Neural crest cell (in vitro differentiated cells): ENCODE measurements at places on chromosomes 2 and 18.

DNA sequence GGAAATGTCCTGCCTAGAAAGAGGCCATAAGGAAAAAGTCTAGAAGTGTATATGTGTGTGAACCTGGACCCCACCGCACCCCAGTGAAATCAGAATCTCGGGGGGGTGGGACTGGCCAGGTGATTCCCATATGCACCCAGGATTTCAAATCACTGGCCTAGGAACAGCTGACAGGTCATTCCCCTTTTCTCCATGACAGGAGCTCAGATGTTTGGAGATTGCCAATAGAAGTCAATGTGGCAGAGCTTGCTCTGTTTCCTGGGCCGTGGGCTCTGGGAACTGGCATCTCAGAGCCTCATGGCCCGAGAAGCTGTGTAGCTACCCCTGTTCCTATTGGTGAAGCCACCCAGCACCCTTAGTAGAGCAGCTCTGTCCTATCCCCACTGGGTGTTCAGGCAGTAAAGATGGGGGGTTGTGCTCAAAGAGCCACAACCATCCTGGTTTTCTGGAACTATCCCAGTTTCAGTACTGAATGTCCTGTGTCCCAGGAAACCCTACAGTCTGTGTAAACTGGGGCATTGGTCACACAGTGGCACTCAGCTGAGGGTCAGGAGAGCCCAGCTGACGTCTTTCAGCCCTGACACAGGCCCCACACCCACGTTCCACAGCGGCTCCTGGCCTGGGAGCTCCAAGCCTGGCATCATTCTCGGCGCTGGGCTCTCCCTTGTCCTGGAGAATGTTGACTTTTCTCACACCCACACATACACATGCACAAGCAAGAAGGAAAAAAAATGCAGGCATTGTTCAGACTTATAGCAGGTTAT, 18.9 kb downstream of the GNLY start:
- DNase-seq: no peak

DNA sequence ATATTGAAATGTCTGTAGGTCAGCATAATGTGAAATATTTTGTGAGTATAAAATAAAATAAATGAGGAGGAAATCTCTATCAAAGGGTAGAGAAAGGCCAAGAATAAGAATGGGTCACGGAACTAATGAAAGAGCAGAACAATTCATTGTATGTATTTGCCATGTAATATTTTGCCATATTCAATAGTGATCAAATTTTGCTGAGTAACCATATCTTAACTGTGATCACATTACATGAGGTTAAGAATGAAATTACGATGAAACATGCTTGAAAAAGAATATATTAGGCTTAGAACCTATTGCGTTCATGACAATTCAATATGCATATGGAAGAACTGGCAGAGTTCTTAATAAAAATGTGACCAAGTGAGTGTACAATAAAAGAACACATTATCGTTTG, 437.2 kb upstream of the NRXN1 start:
- DNase-seq: no peak

DNA sequence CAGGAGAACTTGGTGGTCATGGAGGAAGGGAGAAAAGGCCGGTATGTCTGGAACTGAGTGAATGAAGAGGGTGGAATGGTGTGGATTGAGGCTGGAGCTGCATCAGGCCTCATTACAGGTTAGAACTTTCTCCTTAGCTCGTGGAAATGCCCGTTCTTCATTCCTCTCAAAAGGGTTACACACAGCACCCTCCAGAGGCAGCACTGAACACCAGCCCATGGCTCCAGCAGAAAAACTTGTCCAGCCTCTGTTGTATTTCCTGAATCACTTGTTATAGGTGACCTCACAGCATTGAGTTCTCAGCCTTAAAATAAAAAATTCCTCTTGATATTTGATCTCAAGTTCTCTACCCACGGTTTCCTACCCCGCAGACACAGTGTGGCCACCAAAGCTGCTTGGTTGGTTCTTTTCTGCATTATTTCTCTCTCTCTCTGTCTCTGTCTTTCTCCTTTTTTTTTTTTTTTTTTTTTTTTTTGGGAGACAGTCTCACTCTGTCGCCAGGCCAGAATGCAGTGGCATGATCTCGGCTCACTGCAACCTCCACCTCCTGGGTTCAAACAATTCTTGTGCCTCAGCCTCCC, 89.6 kb downstream of the ITGB1BP1 start:
- DNase-seq: no peak

DNA sequence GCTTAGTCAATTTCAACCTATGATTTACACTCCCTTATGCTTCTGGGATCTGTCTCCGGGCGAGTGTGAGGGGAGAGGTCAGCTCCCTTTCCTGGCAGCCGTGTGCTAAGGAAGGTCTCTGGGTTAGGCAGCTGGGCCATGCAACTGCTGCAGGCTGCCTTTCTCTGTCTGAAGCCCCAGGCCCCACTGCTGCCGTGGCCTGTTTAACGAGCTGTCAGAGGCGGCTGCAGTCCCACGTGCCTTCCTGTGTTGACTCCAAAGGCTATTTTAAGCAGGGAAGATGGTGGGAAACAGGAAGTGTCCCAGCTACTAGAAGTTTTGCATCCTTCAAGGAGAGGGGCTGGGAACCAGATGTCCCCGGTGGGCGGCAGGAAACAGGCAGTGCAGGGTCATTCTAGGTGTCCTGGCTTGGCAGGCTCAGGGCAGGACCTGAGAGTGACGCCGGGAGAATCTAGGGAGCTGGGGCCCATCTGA, 186.4 kb downstream of the TNS1 start:
- DNase-seq: no peak

DNA sequence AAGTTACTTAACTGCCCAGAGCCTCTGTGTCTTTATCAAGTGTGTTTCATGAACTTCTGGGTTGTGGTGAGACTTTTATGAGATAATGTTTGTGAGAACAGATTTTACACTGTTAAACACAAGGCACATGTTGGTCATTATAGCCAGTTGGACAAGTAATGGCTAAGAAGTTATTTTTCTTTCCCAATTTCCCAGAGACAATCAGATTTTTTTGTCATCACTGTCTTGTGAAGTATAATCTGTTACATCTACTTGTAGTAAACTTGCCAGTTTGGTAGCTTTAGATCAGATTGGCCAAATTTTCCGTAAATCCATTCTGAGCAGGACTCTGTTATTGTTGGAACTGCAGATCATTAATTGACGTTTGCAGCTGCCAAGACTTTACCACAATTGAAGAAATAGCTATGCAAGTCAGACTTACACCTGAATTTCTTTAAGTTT, 838.8 kb downstream of the SLC4A3 start:
- no peak for DNase-seq

- DNase-seq: no peak
These were observed 252.2 kb upstream of the SPHKAP start for GRCh38 chr2:228433721-228434120.

DNA sequence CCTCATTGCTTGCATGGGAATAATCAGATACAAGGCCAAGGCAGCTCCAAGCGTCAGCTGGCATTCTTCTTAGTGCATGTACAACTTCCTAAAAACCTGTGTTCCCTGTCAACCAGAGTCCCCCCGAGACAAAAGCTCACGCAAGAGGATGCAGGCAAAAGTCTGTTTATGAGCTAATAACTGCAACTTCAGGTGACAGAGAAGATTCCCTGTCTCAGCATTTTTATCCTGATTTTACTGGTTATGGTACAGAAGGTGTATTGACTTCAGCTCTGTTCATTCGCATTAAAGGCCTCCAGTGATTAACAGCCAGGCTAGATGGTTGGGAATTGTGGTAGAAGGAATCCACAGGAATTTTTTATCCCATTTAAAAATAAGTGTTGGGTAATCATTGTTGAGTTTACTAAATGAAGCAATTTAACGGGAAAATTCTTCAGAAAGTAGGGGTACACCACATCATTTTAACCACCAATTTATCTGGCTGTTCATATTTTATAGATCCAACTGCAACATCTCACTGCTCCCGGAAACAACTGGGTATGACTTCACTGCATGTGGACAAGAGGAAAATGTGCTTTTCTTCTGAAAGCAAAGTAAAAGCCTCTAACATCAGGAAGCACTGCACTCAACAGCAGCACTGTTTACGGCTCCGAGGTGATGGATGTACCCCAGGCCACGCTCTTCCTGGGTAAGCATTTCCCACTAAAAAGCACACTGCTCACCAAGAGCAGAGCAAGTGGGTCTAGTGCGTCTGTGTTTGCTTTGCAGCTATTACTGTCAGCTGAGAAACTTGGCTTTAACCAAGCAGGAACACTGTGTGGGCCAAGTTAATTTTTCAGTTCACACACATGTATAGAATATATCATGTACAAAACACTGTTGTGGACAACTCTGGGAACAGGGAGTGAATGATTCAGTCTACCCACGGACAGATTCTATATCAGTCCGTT, 31.9 kb downstream of the CCBE1 start:
- no peak for DNase-seq

GRCh38 chr2:222941510-222942032, 80.7 kb downstream of the ACSL3 start:
- DNase-seq: no peak

DNA sequence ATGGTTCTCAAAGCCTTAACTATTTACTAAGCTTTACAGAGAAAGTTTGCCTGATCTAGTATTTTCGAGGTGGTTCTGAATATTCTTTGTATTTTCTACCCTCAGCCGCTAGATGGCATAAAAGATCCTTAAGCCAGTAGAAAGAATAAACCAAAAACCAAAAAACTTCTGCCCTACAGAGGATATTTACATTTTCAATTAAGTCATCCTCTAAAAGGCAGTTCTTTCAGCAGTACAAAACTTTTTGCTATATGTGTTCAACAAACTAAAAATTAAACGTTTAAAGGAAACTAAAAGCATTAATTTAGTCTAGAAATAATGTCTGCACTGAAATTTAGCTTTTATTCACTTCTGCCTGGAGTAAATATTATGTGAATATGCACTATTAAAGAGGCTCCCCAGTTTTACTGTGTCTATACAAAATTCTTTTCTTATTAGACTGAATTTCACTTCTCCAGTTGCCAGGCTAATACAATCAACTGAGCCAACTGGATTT, 297.5 kb downstream of the PIEZO2 start:
- no peak for DNase-seq

DNA sequence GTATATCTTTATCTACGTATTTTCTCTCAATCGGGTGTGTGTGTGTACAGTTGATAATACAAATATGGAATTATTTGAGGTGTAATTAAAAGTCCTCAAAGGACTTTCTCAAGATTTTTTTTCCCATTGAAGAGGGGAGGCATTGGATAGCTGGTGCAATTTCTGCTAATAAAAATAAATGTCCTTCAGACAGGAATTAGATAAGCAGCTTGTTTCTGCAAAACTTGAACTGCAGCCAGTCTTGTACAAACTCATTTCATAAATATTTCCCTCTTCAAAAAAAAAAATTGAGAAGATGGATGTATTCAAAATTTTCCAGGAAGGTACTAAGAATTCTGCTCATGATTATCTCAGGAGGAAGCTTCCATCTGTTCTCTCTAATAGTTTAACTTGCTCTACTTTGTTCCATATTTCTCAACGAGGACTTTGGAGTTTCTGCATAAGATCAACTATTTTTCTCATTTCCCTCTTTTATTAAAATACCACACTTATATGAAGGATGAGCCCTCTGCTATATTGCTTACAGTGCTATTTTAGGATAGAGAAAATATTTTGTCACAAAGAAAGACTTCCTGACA, 33.0 kb upstream of the GLS start:
- no peak for DNase-seq

GRCh38 chr2:18957909-18958308, 368.5 kb upstream of the NT5C1B start:
- DNase-seq: no peak

GRCh38 chr2:62197925-62198633, 2.2 kb downstream of the B3GNT2 start:
- no peak for DNase-seq

GRCh38 chr2:237660381-237660900, 33.1 kb downstream of the LRRFIP1 start:
- DNase-seq: no peak

GRCh38 chr2:38634684-38635083, 31.2 kb upstream of the GALM start:
- DNase-seq: no peak

GRCh38 chr2:129201696-129202095, 777.8 kb upstream of the RAB6C start:
- no peak for DNase-seq

DNA sequence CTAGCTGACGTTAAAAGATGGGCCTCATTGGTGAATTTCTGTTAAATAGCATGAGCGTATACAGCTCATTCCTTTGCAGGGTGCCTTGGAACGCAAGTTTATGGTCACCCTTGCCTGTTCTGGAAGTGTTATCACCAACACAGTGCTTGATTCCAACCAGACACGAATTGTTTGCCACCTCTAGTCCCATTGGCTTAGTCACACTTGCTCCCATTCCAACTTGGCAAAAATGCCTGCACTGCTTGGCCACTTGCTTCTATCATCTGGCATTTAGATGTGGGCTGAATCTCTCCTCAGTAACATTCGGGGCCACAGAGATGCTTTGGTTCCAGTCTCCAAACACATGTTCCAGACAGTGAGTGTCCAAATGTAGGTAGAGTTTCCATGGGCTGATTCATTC, 27.5 kb upstream of the ACVR1 start:
- no peak for DNase-seq

DNA sequence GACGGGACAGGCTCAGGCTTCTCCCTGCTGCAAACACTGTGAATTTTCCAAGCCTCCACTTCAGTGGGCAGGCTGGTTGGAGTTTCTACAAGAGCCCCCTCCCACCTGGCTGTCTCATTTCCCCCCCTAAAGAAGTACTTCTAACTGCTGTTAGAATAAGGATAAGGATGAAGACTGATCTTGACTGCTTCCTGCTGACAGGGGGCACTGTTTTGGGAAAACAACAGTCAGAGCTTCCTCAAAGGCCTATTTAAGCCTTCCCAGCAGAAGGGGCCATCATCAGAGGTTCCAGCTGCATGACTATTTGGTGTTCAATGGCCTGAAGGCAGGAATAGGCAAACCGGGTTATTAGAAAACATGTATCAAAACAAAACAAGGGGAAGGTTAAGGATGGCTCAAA, 1162.8 kb downstream of the DSC3 start:
- no peak for DNase-seq

DNA sequence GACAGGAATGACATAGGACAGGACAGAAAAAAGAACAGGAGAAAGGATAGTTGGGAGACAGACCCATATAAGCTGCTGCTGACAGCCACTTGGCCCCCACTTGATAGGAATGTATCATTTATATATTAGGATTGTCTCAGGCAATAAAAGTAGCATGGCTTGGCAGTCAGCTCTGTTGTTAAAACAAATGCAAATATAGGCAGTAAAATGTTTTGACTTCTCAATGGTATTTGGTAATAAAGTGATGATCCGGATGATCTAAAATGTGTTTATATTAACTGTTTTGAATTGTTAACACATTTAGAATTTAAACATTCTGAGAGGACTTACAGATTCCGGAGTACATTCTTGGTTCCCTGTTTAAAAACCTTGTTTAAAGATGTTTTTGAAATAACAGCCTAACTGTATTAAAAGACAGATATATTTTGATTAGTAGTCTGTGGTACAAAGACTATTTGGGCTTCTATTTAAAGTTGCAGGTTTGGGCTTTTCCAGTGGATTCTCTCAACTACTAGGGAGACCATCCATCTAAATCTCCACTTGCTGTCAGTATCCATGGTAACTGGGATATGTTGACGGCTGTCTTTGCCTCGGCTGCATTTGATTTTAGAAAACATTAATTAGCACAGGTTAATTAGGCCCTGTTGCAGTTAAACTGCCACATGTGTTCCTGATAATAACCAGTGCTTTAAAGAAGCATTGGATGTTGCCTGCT, 147.6 kb downstream of the ESCO1 start:
- no peak for DNase-seq

GRCh38 chr2:240957656-240958365, 40.6 kb upstream of the SNED1 start:
- no peak for DNase-seq

- DNase-seq: no peak
These were observed 168.2 kb downstream of the KCNS3 start for GRCh38 chr2:18046558-18047212.

GRCh38 chr2:197078535-197078934, 152.0 kb upstream of the PGAP1 start:
- no peak for DNase-seq
